ENCODE measurements at places on chromosomes 1 and 21.
A peak's percentile ranks its signal among the peaks of the same experiment; 100 is the strongest.

DNA sequence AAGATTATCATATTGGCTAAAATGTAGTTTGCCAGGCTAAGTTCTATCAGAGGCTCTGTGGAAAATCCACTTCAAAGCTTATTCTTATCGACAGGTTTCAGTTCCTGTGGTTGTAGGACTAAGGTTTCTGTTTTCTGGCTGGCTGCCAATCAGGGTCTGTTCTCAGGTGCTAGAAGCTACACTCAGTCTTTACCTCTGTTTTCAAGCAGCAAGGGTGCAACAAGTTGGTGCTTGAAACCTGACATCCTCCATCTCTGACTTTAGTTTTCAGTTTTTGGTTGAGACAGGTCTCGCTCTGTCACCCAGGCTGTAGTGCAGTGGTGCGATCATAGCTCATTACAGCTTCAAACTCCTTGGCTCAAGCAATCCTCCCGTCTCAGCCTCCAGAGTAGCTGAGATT is 15.3 kb upstream of the TMCO2 start:
- DNase-seq: peak; percentile 44

DNA sequence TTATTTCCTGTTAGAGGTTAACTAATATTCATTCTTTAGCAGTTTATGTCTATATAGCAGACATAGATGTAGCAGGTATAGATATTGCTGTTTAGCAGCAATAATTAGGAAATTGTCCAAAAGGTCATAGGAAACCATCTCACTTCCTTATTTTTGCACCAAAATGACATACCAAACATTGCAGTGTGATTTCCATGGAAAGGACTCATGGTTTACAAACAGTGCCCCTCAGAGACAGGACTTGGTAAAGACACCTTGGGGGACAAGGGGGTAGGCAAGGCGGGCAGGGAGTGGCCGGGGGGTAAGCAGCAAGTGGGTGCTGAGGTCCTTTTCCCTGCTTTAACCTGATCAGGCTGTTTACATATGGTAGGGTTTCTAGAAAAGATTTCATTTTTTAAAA is 30.5 kb downstream of the BATF3 start:
- DNase-seq: no peak

- no peak for DNase-seq
These were observed 51.5 kb downstream of the SYT14 start for GRCh38 chr1:209989525-209989924.

DNA sequence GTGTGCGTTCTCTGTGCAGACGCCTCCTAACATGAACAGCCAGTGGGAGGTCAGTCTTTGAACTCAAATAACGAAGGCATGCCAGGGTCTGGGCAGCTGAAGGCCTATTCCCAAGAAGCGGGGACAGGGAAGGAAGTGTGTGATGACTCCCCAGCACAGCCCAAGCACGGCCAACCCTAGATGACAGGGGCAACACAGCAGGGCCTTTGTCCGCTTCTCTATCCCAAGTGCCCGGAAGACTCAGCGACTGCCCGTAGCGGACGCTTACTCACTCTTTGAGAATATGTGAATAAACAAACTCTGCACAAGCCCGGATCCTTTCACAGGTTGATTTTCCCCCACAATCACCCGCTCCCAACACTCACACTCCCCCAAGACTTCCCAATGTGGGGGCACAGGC is 11.2 kb downstream of the C1orf198 start:
- no peak for DNase-seq

- DNase-seq: no peak
These were observed 203.7 kb upstream of the C1orf87 start for GRCh38 chr1:60277269-60277668.

DNA sequence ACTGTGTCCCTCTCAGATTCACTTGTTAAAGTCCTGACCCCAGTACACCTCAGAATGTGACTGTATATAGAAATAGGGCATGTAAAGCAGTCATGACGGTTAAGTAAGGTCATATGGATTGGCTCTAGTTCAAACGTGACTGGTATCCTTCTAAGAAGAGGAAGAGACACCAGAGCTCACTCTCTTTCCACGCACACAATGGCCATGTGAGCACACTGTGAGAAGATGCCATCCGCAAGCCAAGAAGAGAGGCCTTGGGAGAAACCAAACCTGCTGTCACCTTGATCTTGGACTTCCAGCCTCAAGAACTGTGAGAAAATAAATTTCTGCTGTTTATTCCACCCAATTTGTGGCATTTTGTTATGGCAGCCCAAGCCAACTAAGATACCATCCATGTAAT is 56.8 kb upstream of the IRF2BP2 start:
- no peak for DNase-seq

All from activated T-cell treated with anti-CD3 and anti-CD28 coated beads for 24 hours (primary cell).